Stimulated activated effector memory CD8-positive, alpha-beta T cell treated with anti-CD3 and anti-CD28 coated beads, Interleukin-12 subunit alpha, Interleukin-12 subunit beta, amount 100 ng/mL, for 72 hours (primary cell): ENCODE measurements at places on chromosomes 2 and 18.

- DNase-seq: no peak
These were observed 59.7 kb downstream of the WDSUB1 start for GRCh38 chr2:159226608-159227385.

DNA sequence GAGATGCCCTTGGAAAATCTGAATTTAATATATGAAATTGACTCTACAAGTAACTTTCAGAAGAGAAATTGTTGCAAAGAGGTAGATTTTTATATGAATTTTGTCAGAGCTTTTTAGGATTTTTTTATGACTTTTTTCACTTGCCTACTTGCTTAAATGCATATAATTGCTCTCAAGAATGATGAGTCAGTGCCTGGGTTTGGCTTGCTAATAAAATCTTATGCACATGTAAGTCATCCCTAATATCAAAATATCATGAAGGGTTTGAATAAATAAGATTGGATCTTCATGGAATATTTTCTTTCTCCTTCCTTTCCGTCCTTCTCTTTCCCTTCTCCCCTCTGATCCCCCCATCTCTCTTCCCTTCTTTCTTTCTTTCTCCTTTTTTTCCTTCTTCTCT, 354.1 kb downstream of the TXNL1 start:
- DNase-seq: no peak

DNA sequence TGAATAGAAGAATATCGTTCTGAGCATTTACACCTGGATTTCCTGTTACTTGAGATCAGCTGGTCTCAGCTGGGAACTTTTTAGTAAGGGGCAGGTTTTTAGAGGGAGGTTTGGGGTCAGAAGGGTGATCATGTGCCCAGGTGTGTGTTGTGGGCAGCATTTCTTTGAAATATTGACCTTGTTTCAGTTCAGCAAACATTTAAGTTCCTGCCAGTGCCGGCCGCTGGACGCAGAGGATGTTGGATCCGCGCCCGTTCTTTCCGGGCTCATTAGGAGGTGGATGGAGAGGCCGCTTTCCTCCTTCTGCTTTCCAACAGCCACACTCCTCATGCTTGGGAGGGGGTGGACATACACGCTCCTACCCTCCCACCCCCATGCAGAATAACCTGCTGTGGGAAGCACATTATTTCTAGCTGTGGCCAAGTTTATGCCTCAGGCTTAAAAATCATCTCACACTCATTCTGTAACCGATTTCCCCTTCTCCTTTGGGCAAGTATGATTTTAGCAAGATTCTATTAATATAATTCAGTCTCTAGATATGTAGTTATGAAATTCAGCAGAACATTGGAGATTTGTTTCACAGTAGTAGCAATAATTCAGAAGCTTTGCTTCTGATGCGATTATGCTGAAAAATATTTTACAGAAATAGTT, 131.4 kb downstream of the ZNF236 start:
- DNase-seq: no peak

GRCh38 chr18:10213526-10213925, 240.9 kb upstream of the APCDD1 start:
- DNase-seq: no peak

- no peak for DNase-seq
These were observed 224.1 kb downstream of the PHLPP1 start for GRCh38 chr18:62939433-62939832.

- DNase-seq: no peak
These were observed 24.3 kb downstream of the UPP2 start for GRCh38 chr2:158125756-158126498.

GRCh38 chr2:9336576-9337314, 86.6 kb downstream of the ITGB1BP1 start:
- DNase-seq: no peak

- DNase-seq: peak; percentile 81
These were observed 4.4 kb upstream of the SPRED2 start for GRCh38 chr2:65436824-65437221.

DNA sequence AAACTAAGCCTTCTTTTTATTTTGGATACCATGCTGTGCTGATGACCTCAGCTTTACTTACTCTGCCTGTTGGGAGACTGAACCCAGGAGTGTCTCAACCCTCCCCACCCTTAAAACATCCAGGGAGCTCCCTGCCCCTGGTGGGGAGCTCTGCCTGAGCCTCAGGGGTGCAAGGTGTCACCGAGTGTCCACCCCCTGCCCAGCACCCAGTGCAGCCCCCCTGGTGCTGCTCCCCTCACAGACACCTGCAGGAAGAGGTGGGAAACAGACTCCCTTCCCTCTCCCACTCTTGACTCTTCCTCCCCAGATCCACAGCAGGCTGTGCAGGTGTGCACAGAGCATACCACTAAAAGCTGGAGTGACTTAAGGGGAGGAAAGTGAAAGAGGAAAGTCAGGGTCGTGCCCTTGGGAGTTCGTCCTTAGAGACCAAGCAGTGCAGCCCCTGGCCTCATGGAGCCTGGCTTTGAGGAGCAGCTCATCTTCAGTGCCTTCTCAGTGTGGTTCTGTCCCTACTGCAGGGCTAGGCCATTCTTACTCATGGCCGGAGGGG, 51.3 kb downstream of the MYO7B start:
- no peak for DNase-seq

DNA sequence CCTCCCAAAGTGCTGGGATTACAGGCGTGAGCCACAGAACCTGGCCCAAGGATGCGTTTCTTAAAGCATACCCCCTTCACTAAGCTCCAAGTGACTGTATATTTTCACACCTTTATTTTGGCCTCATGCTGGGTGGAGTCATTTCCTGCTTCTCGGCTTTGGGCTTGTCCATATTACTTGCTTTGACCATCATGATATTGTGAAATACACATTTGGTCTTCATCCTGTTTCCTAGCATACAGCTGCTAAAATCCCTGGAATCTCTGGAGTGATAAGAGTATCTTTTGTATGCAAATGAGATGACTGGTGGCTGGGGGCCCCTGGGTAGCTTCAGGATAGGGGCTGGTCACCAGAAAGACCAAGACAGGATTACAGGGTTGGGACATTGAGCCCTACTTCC, 17.6 kb upstream of the COLEC12 start:
- no peak for DNase-seq

DNA sequence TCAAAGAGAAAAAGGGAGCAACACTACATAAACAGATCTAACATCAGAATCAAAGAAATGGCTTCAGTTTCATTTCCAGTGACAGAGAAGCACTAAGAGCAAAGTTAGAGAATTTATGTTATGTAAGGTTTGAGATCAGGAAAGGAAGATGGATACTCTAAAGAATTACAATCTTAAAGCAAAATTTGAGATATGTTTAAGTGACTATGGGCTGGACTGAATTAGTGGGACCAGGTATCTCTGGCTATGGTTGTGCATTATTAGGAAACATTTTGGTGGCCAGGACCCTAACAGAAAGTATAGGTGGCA, 208.2 kb downstream of the CCDC178 start:
- no peak for DNase-seq

DNA sequence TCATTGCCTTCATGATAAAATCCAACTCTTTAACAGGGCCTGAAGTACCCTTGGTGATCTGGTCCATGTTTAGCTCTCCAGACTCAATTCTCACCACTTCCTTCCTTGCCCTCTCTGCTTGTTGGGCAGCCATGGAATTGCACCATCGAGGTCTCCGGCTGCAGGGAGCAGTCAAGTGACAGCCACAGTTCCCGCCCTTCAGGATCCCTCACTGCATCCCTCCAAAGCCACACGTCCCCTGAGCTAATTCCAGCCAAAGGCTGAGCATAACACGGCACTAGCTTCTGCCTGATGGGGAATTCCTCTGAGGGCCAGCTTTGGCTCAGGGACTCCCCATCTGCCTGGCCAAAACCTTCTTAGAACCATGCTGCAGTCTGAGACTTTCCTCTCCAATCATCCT, 47.4 kb upstream of the SLC1A4 start:
- no peak for DNase-seq

GRCh38 chr2:183998041-183998796, 600.1 kb upstream of the ZNF804A start:
- DNase-seq: no peak

DNA sequence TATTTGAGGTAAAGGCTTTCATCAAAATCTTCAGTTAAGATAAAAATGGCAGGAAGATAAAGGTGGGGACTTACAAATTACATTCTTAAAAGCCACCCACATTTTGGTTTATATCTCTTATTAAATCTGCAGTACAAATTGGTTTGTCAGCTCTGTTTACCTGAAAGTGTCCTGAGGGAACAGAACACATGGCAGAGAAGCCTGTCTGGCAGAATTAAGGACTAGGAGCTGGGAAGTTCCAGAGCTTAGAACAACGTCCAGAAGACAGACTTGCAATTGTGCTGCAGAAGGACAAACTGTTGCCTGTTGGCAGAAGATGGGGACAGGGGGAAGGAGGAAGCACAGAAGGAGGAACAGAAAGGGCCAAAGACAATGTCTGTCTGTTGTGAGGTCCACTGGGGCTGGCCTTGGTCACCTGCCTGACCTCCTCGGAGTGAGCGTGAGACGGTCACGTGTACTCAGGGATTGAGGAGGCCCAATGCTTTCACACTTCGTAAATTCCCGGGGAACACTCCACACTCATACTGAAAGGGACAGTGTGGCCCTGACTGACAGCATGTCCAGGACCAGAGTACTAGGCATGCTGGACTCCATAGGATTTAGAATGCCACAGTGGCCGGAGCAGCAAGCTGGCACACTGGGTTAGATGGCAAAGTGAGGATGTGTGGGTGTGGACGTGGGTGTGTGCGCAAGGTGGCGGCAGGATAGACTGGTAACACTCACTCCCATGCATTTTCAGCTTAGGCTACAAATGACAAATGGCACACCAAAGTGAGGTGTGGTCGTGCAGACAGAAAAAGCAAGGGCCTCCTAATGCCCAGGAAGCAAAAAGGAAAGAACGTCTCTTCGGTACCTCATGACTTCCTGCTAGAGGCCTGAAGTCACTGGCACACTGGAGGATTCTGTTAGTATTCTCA, 210.9 kb upstream of the REV1 start:
- no peak for DNase-seq

DNA sequence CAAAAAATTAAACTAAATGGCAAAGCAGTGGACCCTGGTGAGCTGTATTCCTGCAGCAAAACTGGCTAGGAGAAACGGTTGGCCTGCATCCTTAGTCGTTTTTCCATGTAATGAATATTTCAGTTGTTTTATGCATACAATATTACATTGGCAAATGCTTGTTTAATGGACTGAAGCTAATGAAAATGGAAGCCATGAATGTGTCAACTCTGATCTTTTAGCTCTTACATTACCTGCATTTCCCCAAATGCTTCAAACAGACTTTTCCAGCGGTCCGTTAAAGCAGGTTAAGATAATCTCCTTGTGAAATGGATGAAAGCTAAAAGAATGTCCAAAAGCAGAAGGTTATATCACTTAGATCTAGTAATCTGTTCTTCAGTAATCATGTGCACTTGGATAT, 686.3 kb upstream of the SETBP1 start:
- DNase-seq: no peak

- DNase-seq: no peak
These were observed 18.4 kb downstream of the HDAC4 start for GRCh38 chr2:239382384-239382880.

- peak; percentile 40 for DNase-seq
These were observed 780 bp downstream of the HTRA2 start for GRCh38 chr2:74530239-74531187.

- DNase-seq: no peak
These were observed 51.5 kb downstream of the PLEKHB2 start for GRCh38 chr2:131156452-131157149.
